ENCODE measurements at places on chromosomes 7 and 10. TPM values are rescaled to one million over a fixed set of nuclear protein-coding genes. Genes with fewer than 3 reads are reported as not detected.
A peak's percentile ranks its signal among the peaks of the same experiment; 100 is the strongest.

DNA sequence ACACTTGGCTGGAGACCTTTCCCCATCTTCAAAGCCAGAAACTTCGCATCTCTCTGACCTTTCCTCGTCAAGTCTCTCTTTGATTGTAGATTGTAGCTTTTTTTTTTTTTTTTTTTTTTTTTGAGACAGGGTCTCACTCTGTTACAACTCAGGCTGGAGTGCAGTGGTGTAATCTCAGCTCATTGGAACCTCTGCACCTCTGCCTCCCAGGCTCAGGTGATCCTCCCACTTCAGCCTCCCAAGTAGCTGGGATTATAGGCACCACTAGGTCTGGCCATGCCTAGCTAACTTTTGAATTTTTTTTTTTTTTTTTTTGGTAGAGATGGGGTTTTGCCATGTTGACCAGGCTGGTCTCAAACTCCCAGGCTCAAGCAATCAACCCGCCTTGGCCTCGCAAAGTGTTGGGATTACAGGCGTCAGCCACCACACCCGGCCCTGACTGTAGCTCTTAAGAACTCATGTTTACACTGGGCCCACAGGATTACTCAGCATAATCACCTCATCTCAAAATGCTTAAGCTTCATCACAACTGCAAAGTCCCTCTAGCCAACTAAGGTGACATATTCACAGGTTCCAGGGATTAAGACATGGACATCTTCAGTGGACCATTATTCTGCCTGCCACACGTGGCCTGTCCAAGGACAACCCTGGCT lies 11.7 kb downstream of the POLL start:
- peaks cover 18% of the 10 kb centered on the region for H3K36me3 ChIP-seq
- H3K27me3 ChIP-seq: no peaks in the 10 kb centered on the region
- H3K27ac ChIP-seq: no peak overlapping the region

DNA sequence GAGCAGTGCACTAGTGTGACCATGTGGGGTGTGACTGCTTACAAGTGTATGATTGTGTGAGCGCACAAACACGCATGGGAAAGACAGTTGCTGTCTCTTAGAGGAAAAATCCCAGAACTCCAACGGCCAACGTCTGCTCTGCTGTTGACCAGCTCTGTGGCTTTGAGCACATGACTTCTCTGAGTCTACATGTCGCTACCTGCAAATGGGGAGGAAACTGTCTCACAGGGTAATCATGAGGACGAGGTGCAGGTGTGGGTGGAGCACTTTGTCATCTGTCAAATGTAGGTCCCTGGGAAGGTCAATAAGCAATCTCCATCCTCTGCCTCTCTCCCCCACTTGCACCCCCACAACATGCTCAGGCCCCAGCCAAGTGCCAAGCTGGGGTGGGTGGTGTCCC lies 31.2 kb upstream of the TLX1 start:
- no peak overlapping the region for H3K27ac ChIP-seq
- H3K4me3 ChIP-seq: no peak overlapping the region
- DNase-seq: no peak
- no peaks in the 10 kb centered on the region for H3K36me3 ChIP-seq

DNA sequence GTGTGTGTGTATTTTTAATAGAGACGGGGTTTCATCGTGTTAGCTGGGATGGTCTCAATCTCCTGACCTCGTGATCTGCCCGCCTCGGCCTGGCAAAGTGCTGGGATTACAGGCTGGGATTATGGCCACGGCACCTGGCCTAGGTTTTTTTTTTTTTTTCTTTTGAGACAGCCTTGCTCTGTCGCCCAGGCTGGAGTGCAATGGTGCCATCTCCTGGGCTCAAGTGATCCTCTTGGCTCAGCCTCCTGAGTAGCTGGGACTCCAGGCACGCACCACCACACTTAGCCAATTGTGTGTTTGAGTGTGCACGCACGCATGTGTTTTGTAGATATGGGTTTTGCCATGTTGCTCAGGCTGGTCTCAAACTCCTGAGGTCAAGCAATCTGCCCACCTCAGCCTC lies 629.8 kb downstream of the ETV1 start:
- no peak overlapping the region for H3K4me3 ChIP-seq
- no peaks in the 10 kb centered on the region for H3K36me3 ChIP-seq
- H3K4me1 ChIP-seq: no peaks in the 10 kb centered on the region
- DNase-seq: no peak
- no peak overlapping the region for H3K27ac ChIP-seq

DNA sequence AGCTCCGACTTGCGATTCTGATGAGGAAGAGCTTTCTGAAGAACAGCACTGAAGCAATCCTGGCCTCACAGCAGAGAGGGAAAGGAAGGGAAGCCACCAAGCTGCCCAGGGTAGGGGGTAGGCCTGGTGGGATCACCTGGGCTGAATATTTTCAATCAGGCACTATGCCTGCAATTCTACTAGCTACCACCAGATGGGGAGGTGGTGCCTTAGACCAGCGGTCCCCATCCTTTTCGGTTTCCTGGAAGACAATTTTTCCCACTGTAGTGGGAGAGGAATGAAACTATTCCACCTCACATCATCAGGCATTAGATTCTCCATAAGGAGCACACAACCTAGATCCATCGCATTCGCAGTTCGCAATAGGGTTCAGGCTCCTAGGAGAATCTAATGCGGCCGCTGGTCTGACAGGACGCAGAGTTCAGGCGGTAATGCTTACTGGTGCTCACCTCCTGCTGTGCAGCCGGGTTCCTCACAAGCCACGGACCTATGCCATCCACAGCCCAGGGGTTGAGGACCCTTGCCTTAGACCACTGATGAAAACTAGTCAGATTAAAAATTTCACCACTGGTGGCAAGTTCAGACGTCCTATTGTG lies 2.7 kb downstream of the LRRC20 start:
- no peak for DNase-seq
- H3K27ac ChIP-seq: peak overlapping the region; percentile 92
- H3K36me3 ChIP-seq: no peaks in the 10 kb centered on the region
- H3K4me1 ChIP-seq: peaks cover 26% of the 10 kb centered on the region
- no peaks in the 10 kb centered on the region for H3K27me3 ChIP-seq

CFAP69 gene
- 3.7 TPM for total RNA-seq

HECTD2 gene
- total RNA-seq: 6.9 TPM

GPR26 gene
- total RNA-seq: not detected

All from right atrium auricular region (tissue), 2 donors.